ENCODE measurements at places on chromosomes 6 and 20. TPM values are rescaled to one million over a fixed set of nuclear protein-coding genes. Genes with fewer than 3 reads are reported as not detected.

DNA sequence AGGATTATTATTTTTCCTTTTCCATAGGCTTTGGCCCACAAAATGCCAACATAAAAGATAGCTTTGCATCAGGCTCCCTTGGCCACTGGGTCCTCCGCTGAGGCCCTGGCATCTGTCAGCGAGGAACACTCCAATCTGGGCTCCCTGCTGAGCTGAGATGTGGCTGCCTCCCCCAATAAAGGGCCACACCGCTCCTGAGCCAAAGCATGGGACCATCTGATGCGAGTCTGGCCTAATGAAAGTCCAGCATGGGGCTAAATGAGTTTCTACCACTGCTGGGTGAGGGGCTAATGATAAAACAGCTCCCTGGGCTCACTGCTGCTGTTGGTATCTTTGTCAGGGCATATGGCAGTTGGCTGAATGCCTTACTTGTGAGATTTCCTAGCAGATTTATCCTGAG is 817.5 kb upstream of the SLC35B3 start:
- DNase-seq, result no peak
- H3K36me3 ChIP-seq, result no peaks in the 10 kb centered on the region
- H3K4me3 ChIP-seq, result no peak overlapping the region

DNA sequence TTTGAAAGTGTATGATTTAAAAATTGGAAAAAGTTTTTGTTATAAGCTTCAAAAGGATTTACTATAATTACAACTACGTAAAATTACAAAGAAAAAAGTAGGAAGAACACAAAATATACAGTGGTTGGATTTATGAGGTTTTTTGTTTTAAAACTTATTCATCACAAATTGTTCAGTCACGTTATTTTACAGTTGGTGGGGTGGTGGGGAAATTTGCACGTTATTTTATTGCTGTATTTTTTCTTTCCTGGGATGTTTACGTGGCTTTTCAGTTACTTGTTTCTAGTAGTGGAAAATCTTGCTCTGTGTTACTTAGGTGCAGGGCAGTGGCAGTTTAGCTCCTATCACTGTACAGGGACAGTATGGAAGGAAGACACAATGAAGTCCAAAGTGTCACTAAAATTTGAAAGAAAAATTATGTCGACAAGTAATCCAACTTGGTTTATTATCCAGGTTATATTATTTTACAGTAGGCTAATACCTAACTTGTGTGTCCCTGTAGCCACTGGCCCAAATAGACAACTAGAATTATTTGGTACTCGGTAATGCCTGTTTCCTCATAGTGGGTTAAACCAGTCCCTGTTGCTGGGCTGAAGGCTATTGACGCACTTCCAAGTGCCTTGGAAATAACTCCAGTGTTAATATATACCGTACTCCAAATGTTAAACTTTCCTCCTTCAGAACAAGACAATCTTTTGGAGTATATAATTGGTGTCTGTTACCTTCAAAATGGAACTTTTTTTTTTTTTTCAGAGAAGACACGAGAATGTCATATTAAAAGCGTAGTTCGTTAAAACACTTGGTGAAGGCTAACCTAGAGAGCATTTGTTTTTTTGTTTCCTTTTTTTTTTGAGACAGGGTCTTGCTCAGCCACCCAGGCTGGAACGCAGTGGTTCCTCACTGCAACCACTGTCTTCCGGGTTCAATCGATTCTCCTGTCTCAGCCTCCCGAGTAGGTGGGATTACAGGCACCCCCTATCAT is 4.6 kb downstream of the JARID2 start:
- DNase-seq, result no peak
- H3K27ac ChIP-seq, result no peak overlapping the region
- H3K4me1 ChIP-seq, result peaks cover 51% of the 10 kb centered on the region
- H3K4me3 ChIP-seq, result peak overlapping the region; percentile 98
- no peaks in the 10 kb centered on the region for H3K27me3 ChIP-seq

DNA sequence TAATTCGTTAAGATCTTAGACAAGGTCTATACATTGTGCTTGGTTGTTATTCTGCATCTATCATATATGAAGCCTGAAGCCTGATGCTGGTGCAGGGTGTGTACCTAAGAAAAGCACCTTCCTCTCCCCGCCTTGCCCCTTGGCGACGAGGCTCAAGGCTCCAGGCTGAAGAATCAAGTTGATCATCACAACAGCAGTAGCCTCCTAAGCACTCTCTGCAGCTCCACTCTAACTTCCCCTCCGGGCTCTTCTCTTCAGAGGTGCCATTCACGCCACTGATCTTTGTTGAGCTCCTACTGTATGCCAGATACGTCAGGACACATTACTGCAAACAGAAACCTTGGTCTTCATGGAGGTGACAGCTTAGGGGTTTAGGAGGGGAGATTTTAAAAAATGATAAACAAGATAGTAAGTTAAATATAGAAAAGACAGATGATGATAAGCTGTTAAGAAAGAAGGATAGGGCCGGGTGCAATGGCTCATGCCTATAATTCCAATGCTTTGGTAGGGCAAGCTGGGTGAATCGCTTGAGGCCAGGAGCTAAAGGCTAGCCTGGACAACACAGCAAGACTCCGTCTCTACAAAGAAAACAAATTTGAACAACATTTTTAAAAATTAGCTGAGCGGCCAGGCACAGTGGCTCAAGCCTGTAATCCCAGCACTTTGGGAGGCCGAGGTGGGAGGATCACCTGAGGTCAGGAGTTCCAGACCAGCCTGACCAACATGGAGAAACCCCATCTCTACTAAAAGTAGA is 38.4 kb upstream of the ZNF217 start:
- no peaks in the 10 kb centered on the region for H3K4me1 ChIP-seq
- no peak for DNase-seq
- no peaks in the 10 kb centered on the region for H3K27me3 ChIP-seq
- no peak overlapping the region for H3K4me3 ChIP-seq
- no peak overlapping the region for H3K27ac ChIP-seq

DNA sequence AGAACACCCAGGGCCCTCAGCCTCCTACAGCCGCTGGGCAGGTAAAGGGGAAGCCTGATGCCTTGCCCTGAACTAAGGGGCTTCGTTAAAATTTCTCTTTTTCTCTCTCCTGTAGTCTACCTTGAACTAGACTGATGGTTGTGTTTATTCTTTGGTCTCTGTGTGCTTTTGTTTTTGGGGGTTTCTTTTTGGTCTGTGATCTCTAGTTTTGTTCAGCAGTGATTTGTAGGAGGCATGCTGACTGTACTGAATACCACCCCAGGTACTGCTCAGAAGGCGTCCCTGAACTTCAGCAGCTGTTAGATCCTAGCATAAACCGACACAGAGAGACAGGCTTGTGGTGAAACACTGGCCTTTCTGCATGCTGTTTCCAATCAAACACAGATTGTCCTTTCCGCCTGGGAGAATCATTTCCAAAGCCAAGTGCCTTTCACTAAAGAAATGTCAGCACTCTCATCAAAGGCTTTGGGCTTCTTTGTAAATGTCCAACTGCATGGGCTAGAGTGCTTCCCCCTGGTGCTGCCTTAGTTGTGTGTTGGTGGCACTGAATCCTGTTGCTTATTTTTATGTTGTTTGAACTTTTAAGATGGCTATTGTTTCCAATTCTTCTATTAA is 364.7 kb upstream of the SASH1 start:
- peaks cover 3% of the 10 kb centered on the region for H3K36me3 ChIP-seq
- H3K4me3 ChIP-seq, result no peak overlapping the region
- H3K27ac ChIP-seq, result peak overlapping the region; percentile 4
- H3K4me1 ChIP-seq, result peaks cover 7% of the 10 kb centered on the region
- H3K27me3 ChIP-seq, result no peaks in the 10 kb centered on the region

GRCh38 chr6:138219398-138219797 is 1.1 kb upstream of the PBOV1 start:
- no peak for DNase-seq
- H3K27me3 ChIP-seq, result peaks cover 16% of the 10 kb centered on the region
- H3K27ac ChIP-seq, result no peak overlapping the region
- H3K4me1 ChIP-seq, result no peaks in the 10 kb centered on the region
- H3K36me3 ChIP-seq, result no peaks in the 10 kb centered on the region

GRCh38 chr6:94361304-94362060 is 942.1 kb upstream of the EPHA7 start:
- H3K27me3 ChIP-seq, result no peaks in the 10 kb centered on the region
- no peaks in the 10 kb centered on the region for H3K36me3 ChIP-seq
- H3K4me3 ChIP-seq, result no peak overlapping the region
- H3K27ac ChIP-seq, result no peak overlapping the region
- DNase-seq, result no peak

DNA sequence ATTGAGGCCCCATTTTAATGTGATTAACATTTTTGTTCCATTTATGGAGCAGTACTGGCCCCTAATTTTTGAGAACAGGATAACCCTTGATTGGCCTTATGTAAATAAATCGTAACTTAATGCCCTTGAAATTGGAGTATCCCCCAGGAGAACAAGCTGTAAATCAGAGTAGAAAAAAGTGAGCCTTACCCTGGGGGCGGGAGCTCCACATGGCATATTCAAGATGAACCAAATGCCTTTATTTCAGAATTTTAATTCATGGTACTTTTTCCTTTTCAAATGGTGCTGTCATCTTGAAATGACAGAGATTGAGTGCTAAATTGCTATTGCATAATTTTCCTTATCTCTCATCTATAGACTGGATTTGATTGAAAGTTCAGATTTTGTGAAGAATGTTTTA is 809.5 kb upstream of the FLRT3 start:
- DNase-seq, result no peak
- H3K4me3 ChIP-seq, result no peak overlapping the region
- H3K36me3 ChIP-seq, result no peaks in the 10 kb centered on the region
- no peak overlapping the region for H3K27ac ChIP-seq
- no peaks in the 10 kb centered on the region for H3K4me1 ChIP-seq

- DNase-seq, result no peak
- peaks cover 2% of the 10 kb centered on the region for H3K27me3 ChIP-seq
- H3K27ac ChIP-seq, result no peak overlapping the region
- H3K36me3 ChIP-seq, result no peaks in the 10 kb centered on the region
- peaks cover 11% of the 10 kb centered on the region for H3K4me1 ChIP-seq
These were observed 13.4 kb upstream of the COL12A1 start for GRCh38 chr6:75219263-75219662.

DNA sequence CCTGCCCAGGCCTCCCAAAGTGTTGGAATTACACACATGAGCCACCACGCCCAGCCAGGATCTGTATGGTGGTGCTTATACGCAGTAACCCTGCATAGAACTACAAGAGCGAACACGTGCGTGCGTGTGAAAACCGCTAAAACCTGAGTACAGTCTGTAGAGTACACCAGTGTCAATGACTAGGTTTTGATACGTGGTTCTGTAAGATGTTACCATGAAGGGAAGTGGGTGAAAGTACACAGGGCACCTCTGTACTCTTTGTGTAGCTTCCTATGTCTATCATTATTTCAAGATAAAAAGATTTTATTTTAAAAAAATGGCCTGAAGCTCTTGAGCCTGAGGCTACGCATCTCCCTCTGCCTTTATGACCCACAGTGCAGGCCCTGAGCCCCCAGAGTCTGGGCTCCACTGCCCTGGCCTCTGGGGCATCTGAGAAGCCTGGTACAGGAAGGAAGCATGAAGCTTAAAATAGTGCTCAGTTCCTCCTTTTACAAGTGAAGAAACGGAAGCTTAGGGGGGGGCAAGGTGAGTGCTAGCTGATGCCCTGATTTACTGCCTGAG is 21.6 kb downstream of the LY86 start:
- DNase-seq, result no peak
- H3K27ac ChIP-seq, result no peak overlapping the region
- no peak overlapping the region for H3K4me3 ChIP-seq
- H3K36me3 ChIP-seq, result no peaks in the 10 kb centered on the region
- H3K27me3 ChIP-seq, result peaks cover 3% of the 10 kb centered on the region

DNA sequence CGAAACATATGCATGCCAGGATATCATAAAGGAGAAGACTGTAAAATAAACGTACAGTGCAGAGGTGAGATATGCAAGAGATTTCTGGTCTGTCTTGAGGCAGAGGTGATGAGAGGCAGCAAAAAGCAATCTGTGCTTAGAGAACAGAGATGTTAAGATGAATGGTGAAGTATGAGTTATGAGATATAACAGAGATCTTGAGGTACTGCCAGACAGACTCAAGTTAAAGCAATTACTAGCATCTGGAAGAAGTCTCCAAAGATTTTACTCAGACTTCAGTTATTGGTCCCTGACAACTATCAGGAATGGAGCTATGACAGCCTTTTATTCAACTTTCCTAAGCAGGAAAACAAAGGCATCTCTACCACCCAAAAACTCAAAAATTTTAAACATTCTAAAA is 122.8 kb upstream of the DST start:
- no peak overlapping the region for H3K4me3 ChIP-seq
- H3K27me3 ChIP-seq, result no peaks in the 10 kb centered on the region
- H3K4me1 ChIP-seq, result peaks cover 20% of the 10 kb centered on the region
- H3K36me3 ChIP-seq, result peaks cover 3% of the 10 kb centered on the region
- H3K27ac ChIP-seq, result no peak overlapping the region

GRCh38 chr6:113857556-113858479 is 673 bp downstream of the MARCKS start:
- no peak overlapping the region for H3K27ac ChIP-seq
- H3K4me1 ChIP-seq, result peaks cover 35% of the 10 kb centered on the region
- H3K4me3 ChIP-seq, result no peak overlapping the region

- H3K27me3 ChIP-seq, result no peaks in the 10 kb centered on the region
- DNase-seq, result no peak
- peaks cover 44% of the 10 kb centered on the region for H3K36me3 ChIP-seq
- H3K27ac ChIP-seq, result no peak overlapping the region
- no peak overlapping the region for H3K4me3 ChIP-seq
These were observed 49.9 kb downstream of the RIN2 start for GRCh38 chr20:19807946-19808330.

DNA sequence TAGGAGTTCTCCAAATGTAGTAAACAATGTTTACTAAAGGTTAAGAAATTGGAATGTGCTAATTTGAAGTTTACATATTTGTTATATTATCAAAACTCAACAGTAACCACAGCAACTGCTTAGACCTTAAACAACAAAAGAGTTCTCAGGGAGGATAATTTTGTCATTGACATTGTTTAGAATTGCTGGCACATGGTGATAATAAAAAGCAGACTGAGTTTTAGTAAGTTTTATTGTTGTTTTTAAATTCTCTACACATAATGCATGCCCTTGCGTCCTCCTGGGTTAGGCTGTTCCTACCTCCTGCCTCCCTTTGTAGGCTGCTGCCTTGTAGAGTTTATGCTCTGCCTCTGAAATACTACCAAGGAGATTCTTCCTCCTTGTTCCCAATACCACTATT is 28.7 kb downstream of the LAMA4 start:
- no peaks in the 10 kb centered on the region for H3K36me3 ChIP-seq
- no peak overlapping the region for H3K4me3 ChIP-seq
- DNase-seq, result no peak
- peaks cover 14% of the 10 kb centered on the region for H3K4me1 ChIP-seq
- peak overlapping the region; percentile 39 for H3K27ac ChIP-seq
- H3K27me3 ChIP-seq, result no peaks in the 10 kb centered on the region

- H3K4me1 ChIP-seq, result peaks cover 4% of the 10 kb centered on the region
- H3K36me3 ChIP-seq, result no peaks in the 10 kb centered on the region
- no peaks in the 10 kb centered on the region for H3K27me3 ChIP-seq
- H3K4me3 ChIP-seq, result no peak overlapping the region
- H3K27ac ChIP-seq, result no peak overlapping the region
These were observed 23.6 kb downstream of the RWDD2A start for GRCh38 chr6:83216806-83217205.

GRCh38 chr20:63574156-63574828 is at the start of gene HELZ2:
Gene HELZ2, minus strand, starts transcription at chr20:63574239. Its CDS starts 1,854 bp downstream, at chr20:63572385.
- peak within 1 kb of the TSS; percentile 83 for H3K4me3 ChIP-seq
- no peaks in the 10 kb centered on the region for H3K27me3 ChIP-seq
- DNase-seq, result peak; percentile 38
- no peak within 1 kb of the TSS for H3K27ac ChIP-seq
- peaks cover 7% of the 10 kb centered on the region for H3K4me1 ChIP-seq
- H3K36me3 ChIP-seq, result no peaks in the 10 kb centered on the region

The PAK5 gene
- 1.8 TPM for total RNA-seq

The PPIL6 gene
- 3.3 TPM for total RNA-seq

The NCR2 gene
- not detected for total RNA-seq

The RAB23 gene
- total RNA-seq, result 21.1 TPM

The PLA2G7 gene
- 0.26 TPM for total RNA-seq

The LTB gene
- total RNA-seq, result not detected
